ENCODE measurements at places on chromosomes 3 and 15.

DNA sequence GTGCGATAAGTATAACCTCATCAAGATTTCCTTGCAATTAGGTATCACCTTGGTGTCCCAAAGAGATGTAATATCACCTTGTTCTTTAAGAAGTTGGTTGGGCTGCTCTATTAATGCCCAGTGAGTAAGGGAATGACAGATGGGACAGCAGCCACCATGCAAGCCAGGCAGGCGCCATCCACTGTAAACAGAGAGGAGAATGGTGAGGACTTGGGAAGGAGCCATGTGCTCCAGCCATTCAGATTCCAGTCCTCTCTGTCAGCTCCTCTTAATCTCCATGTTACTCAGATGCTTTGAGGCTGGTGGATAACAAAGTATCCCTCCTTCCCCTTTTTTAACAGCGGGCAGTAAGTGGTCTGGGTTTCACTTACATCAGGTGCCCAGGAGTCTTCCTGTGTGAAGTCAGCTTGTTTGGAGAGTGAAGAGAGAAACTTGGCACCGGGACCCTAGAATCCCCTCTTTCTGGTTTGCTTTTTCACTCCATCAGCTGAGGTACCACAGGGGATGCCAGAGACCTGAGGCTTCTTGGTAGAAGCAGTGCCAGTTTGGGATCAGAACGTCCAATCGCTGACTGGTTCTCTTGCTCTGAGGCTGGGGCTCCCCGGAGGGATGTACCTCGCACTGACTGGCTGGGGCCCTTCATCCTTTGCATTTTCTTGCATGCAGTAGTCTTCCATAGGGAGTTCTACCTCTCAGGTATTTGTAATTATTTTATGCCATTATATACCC is 29.5 kb downstream of the SLCO3A1 start:
- DNase-seq = no peak

DNA sequence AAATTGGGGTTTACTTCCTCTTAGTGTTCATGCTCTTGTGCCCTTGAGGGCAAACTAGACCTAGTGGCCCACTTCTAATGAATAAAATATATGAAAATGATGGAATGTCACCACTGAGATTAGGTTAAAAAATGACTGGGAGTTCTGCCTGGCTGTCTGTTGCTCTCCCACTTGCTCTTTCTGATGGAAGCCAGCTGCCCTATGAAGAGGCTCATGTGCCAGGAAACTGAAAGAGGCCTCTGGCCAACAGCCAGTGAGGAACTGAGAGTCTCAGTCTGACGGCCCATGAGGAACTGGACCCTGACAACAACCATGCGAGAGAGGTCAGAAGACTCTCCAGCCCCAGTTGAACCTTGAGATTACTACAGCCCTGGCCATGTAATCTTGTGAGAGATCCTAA is 107.1 kb upstream of the FHIT start:
- DNase-seq = no peak

- DNase-seq = no peak
These were observed 365.7 kb downstream of the CTNNB1 start for GRCh38 chr3:41565003-41565402.

DNA sequence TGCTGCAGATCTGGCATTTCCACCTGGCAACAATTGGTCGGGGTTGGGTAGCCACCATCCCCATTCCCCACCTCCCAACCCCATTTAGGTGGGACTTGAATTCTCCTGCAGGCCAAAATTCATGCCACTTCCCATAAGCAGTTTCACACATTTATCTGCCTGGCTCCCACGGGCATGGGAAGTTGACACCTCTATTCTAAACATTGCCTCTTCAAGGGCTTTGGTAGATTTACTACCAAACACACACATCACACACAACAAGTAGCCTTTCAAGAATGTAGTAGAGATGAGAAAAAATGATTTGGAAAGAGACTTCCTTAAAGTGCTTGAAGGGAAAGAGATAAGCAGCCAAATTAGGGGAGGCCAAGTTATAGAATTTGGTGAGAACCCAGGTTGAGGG is 30.9 kb downstream of the ZBTB38 start:
- DNase-seq = no peak

GRCh38 chr3:143881095-143881494 is 32.8 kb upstream of the SLC9A9 start:
- no peak for DNase-seq

- DNase-seq = no peak
These were observed 23.4 kb upstream of the CLK3 start for GRCh38 chr15:74592222-74592621.

DNA sequence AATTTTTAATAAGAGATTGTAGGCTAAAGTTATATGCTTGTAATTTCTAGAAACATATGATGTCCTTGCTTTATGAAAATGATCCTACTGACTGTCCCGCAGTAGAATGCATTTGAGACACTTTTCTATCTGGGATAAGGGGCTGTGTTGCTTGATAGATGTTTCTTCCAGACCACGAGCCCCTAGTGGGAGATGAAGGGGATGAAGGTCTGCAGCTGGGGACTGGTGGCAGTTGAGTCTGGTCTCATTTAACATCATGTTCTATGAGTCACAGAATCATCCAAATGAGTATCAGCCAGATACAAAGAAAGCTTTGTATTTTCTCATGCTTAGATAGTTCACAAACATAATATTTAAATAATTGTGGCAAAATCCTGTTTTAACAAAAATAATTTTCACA is 84.3 kb upstream of the PRTG start:
- no peak for DNase-seq

DNA sequence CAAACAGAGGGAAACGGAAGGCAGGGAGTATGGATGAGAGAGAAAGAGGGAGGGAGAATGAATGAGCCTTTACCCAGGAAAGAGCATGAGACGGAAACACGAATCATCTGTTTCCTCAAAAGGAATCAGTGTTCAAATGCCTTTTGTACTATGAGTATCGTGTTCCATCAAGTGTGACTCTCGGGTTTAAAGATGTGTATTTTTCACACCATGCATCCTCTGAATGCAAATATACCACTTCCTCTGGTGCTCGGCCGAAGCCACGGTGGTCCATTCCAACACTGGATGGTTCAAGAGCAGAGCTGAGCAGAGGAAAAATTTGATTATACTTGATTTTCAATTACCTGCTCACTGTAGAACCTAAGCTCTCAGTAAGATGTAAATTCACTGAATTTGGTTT is 505.1 kb downstream of the MECOM start:
- no peak for DNase-seq

Measured in cardiac fibroblast (primary cell).